ENCODE measurements at places on chromosomes 5 and 9.

DNA sequence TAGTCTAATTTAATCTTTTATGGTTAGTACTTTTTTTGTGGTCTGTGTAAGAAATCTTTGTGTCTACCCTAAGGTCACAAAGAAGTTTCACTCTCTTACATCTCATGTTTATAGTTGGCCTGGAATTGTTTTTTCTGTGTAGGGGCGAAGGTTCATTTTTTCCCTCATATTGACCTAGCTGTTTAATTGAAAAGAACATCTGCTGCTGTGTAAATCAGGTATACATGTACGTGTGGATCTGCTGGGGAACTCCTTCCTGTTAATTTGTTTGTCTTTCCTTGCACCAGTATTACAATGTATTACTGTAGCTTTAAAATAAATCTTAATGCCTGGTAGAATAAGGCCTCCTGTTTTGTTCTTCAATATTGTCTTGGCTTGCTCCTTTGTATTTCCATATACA is 37.8 kb downstream of the EXOSC2 start:
- DNase-seq, result peak; percentile 90

DNA sequence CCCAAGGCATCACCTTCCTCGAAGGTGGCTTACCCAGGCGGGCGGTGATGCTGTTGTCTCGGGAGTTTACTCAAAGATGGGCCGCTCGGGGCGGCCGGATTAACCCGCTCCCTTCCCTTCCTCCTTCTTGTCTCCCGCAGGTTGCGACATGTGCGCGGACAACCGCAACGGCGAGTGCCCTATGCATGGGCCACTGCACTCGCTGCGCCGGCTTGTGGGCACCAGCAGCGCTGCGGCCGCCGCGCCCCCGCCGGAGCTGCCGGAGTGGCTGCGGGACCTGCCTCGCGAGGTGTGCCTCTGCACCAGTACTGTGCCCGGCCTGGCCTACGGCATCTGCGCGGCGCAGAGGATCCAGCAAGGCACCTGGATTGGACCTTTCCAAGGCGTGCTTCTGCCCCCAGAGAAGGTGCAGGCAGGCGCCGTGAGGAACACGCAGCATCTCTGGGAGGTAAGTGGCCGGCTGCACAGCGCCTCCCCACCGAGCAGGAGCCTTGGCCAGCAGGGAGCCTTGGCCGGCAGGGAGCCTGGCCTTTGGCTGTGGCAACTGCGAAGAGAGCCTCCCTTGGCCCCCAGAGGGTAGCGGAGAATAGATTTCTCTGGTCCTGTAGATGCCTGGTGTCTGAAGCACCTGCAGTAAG is 10.6 kb downstream of the PRDM6 start:
- DNase-seq, result no peak

DNA sequence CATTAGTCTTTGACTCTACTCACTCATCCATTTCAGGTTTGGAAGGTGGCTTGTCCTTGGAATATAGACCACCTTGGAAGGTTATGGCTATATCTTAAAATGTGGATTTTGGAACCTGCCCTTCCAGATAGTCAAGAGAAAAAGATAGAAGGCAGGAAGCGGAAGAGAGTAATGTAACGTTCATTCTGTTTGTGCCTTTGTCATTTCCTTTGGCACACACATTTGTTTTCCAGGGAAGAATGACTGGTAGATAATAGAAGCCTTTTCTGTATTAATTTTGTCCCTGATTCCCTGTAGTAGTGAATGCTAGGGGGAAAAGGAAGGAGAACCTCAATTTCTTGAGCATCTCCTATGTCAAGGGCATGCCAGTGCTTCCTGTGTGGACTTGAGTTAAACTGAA is 54.7 kb downstream of the PPIC start:
- DNase-seq, result no peak

GRCh38 chr5:55850839-55851674 is at the start of gene IL31RA:
IL31RA (plus strand) TSS chr5:55851357; CDS start chr5:55851571, 214 bp downstream.
- no peak for DNase-seq

DNA sequence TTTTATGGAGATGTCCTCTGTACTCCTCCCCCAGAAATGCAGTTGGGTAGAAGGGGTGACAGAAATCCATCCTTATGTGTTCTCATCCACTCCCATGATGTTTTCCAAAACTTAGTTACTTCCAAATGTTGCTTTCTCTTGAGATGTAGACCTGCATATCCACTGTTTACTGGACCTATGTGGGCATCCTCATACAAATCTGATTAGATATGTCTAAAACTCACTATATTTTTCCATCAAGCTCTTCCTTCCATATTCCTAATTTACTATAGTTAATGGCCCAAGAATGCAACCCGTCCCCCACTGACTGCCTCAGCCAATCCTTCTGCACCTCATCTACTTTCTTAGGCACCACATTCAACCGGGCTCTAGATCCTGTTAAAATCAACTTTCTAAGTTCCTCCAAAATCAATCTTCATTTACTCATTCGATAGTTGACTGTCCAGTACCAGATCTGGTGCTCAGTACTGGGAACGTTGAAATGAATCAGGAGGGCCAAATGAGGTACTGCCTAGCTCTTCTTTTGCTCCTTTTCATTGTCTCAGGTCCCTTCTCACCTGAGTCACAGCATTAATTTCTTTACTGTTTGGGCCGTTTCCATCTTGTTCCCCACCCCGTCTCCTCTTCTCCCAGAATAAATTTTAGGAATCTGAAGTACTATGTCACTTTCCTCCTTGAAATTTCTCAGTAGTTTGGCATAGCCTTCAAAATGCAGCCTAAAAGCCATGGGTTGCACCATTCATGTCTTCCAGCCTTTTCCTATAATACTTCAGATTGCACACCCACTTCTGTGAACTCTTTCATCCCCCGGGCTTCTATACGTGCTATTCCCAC is 7.9 kb downstream of the PLK2 start:
- DNase-seq, result no peak
